Thoracic aorta (tissue), 2 donors: ENCODE measurements at places on chromosomes 3 and 15. TPM values are rescaled to one million over a fixed set of nuclear protein-coding genes. Genes with fewer than 3 reads are reported as not detected.

The DIS3L gene
- 45.1 TPM for total RNA-seq

The C3orf20 gene
- total RNA-seq = not detected

The ATP13A5 gene
- total RNA-seq = not detected

The DUOXA2 gene
- total RNA-seq = not detected

The CPNE4 gene
- 4.9 TPM for total RNA-seq

The FOXB1 gene
- total RNA-seq = not detected

DNA sequence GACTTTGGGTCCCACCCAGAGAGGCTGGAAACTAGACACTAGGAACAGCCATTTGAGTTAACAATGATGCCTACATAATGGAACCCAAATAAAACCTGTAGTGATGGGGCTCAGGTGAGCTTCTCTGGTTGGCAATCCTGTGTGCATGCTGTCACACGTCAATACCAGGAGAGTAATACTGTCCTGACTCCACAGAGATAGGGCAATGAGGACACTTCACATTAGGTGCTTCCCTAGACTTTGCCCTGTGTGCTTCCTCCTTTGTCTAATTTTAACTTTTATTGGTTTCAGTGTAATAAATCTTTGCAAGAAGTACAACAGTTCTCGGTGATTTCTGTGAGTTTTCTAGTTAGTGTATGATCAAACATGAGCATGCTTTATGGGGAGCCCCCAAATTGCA, 281.8 kb upstream of the ARRDC4 start:
- H3K4me3 ChIP-seq = no peak overlapping the region
- H3K4me1 ChIP-seq = no peaks in the 10 kb centered on the region
- no peaks in the 10 kb centered on the region for H3K36me3 ChIP-seq
- no peak overlapping the region for H3K27ac ChIP-seq

DNA sequence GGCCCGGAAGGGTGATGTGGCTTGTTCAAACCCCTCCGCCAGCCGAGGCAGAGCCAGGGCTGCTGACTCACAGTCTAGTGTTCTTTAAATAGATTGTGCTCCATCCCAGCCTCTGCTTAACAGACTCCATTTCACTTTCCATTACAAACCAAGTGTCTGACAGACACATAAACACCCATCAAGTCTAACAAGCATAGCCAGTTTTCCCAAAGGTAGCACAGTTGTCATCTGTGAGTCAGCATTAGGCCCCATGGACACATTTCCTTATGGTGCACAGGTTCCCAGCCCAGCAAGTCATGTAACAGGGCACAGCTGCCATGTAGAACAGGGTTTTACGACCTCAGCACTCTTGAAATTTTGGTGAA, 109.9 kb upstream of the RAP2B start:
- H3K27me3 ChIP-seq = no peaks in the 10 kb centered on the region
- no peaks in the 10 kb centered on the region for H3K36me3 ChIP-seq
- H3K4me1 ChIP-seq = no peaks in the 10 kb centered on the region
- H3K4me3 ChIP-seq = no peak overlapping the region

DNA sequence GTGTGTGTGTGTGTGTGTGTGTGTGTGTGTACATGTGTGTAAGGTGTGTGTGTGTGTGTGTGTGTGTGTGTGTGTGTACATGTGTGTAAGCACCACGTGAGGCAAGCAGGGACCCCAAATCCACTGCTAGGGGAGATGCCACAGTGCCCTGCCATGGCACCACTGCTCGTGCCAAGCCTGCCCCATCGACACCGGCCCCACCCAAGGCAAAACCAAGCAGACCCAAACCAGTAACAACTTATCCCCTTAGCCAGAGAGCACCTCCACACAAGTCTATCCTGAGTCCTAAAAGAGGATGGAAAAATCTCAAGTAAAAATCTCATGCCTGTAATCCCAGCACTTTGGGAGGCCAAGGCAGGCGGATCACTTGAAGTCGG, 45.1 kb downstream of the BDH1 start:
- H3K4me3 ChIP-seq = no peak overlapping the region
- H3K4me1 ChIP-seq = no peaks in the 10 kb centered on the region
- H3K36me3 ChIP-seq = no peaks in the 10 kb centered on the region
- H3K27me3 ChIP-seq = no peaks in the 10 kb centered on the region

The GP9 gene
- total RNA-seq = not detected

DNA sequence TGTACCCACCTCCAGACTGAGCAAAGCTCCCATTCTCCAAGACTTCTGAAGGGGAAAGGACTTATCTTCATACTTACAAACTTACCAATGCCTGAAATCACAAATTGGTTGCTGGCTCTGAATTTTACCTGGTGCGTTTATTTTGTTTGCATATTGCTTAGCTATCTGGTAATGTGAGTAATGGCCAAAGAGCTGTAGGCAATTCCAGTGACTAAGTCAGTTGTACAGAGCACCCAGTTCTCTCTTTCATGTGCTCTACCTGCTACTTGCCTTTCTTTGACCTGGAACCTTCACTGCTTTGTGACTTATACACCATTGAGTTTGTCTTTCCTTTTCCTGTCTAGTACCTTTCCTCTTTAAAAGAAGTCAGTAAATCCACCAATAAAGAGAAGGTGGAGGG, 755.9 kb upstream of the LMCD1 start:
- H3K4me1 ChIP-seq = no peaks in the 10 kb centered on the region
- H3K27ac ChIP-seq = no peak overlapping the region
- no peaks in the 10 kb centered on the region for H3K27me3 ChIP-seq
- H3K36me3 ChIP-seq = no peaks in the 10 kb centered on the region

DNA sequence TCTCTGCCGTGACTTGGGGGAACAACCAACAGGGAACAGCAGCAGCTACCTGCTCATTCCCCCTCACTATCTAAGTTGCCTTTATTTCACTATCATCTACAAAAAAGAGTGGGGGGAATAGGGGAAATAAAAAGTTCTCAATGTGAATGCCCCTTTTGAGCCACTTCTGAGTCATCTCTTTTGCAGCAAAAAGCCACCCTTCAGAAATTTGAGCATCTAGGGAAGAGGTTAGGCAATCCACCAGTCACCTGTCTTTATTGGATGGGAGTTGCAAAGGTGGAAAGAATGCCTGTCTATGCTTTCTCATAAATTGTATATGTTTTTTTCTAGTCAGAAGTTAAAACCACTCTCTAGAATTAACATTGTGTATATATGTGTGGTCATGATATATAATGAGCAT, 41.1 kb downstream of the GPD1L start:
- H3K4me1 ChIP-seq = no peaks in the 10 kb centered on the region
- no peaks in the 10 kb centered on the region for H3K27me3 ChIP-seq
- no peak for DNase-seq
- no peak overlapping the region for H3K4me3 ChIP-seq
- no peak overlapping the region for H3K27ac ChIP-seq
- H3K36me3 ChIP-seq = no peaks in the 10 kb centered on the region

DNA sequence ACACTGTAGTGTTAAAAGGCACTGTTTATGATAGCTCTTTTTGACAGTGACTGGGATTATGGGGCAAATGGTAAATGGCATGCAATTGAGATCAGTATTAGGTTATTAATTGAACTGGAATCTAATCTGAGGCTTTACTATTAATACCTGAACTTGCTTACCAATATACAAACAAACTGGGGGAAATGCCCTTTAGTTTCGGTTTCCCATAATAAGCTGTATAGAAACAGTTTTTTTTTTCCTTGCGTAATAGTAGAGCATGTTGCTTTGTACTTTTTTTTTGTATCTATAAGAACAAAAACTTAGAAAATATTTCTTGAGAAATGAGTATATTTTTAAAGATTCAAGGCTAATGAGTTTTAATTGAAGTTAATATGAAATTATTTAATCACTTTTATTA, 95.0 kb downstream of the FNDC3B start:
- no peaks in the 10 kb centered on the region for H3K36me3 ChIP-seq
- no peaks in the 10 kb centered on the region for H3K27me3 ChIP-seq
- no peak overlapping the region for H3K4me3 ChIP-seq
